Smooth muscle cell of the umbilical artery (primary cell): ENCODE measurements at places on chromosomes 2 and 18. TPM values are rescaled to one million over a fixed set of nuclear protein-coding genes. Genes with fewer than 3 reads are reported as not detected.

ZNF516 gene
- total RNA-seq = 25.2 and 39.4 TPM in 2 replicates

CELF4 gene
- total RNA-seq = not detected in 2 replicates

IL36A gene
- total RNA-seq = not detected in 2 replicates

TXNDC2 gene
- total RNA-seq = 0.05 TPM in 1 of 2 replicates, not detected in the other

C18orf54 gene
- 3.3 and 8.6 TPM in 2 replicates for total RNA-seq

FBXO48 gene
- total RNA-seq = 0.30 and 0.37 TPM in 2 replicates

DOK6 gene
- 10.4 and 15.3 TPM in 2 replicates for total RNA-seq
